ENCODE measurements at places on chromosomes 1 and 21. TPM values are rescaled to one million over a fixed set of nuclear protein-coding genes. Genes with fewer than 3 reads are reported as not detected.

PRMT6 gene
- total RNA-seq, result 26.2 TPM

IL12RB2 gene
- 1.3 TPM for total RNA-seq

ITGB2 gene
- total RNA-seq, result 39.2 TPM

CLEC20A gene
- total RNA-seq, result 1.8 TPM

HECTD3 gene
- 18.2 TPM for total RNA-seq

FALEC gene
- total RNA-seq, result not detected

All from metanephros (tissue), 2 donors.